H54 (cell line): ENCODE measurements at places on chromosomes 5 and 9.

DNA sequence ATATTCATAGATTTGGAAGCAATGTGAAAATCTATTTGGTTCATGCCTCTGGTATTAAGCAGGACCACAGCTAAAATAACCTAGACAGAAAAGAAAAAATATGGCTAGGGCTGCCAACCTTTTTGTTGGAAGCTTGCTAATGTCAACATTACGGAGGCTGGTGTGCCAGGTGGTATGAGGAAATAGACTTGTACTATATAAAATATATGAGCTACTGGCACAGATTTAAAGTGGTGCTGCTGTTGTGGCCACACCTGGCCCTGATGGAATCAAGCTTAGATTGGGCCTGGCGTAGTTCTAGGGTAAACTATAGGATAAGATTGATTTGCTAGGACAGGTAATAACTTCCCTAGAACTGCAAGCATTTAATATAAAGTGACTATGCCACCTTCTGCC is 10.6 kb upstream of the PARP8 start:
- no peak for DNase-seq

DNA sequence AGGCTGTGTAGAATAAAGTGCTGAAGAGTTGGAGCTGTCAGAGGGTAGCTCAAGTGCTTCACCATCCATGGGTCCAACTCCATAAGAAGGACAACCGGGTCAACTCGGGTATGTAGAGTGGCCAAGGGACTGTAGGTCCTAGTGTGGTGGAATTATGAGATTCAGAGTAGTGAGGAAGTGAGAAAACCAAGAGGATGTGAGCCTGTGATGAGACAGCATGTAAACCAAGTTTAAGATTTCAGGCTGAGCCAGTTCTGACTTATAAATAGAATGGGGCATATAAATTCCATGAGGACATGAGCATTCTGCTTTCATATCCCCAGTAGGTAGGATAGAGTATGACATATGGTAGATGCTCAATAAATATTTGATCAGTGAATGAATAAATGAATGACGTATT is 96.3 kb downstream of the CFAP95 start:
- DNase-seq: no peak

- DNase-seq: no peak
Observed at GRCh38 chr5:54450542-54450941, 5.0 kb upstream of the HSPB3 start.

DNA sequence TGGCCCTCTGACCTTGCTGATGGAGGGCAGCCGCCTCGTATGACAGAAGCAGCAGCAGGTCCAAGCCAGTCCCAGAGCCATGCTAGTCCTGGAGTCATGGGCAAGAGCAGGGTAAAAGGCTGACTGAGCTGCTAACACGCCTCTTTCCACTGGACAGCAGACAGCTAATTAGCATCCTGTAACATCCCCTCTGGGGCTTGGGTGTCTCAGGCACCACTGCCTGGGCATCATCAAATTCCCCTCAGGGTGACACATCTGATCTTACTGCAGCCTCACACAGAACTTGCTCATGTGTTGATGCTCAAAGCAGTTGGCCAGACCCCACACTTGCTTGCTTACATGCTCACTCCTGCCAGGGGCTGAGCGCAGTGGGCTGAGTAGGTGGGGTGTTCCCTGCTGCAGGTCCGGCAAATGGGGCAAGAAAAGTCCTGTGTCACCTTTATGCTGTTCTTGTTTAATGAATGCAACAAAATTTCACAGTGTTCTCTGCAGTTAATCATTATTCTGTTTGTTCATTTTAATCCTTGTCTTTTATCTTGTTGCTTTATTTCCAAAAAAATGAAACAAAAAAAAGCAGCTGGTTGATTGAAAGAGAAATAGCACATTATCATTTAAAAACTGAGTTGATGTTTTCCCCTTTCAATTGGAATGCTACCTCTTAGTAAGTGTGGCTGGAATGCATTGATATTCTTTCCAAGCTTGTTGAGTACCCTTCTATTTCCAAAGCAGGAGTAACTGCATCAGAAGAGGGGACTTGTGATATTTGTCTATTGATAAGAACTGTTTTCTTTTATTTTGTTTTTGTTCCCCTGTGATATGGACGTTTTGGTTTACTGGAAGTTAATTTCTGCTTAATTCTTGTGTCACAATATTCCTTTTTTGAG is 254.1 kb downstream of the CDH18 start:
- DNase-seq: no peak

DNA sequence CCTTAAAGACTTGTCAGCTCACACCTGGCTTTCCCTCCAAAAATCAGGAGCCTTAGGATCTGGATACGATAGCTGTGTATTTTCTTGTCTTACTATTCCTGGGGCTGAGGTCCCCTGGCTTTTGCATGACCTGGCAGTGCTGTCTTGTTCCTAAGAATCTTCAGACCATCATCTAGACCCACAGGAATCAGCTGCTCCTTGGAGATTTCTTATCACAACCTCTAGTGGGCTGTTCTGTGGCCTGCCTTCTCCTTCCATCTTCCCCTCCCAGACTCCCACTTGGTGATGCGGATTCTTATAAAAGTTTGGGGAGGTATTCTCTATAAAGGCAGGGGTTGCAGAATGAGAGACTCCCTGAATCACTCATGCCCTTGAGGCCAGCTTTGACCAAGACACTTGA is 21.4 kb downstream of the LCP2 start:
- no peak for DNase-seq

- no peak for DNase-seq
Observed at GRCh38 chr5:144582066-144582465, 411.4 kb downstream of the KCTD16 start.

GRCh38 chr9:72356041-72356582 is 8.9 kb downstream of the ZFAND5 start:
- no peak for DNase-seq
